ENCODE measurements at places on chromosomes 3 and 15. TPM values are rescaled to one million over a fixed set of nuclear protein-coding genes. Genes with fewer than 3 reads are reported as not detected.

Gene EFL1
- 30.3 TPM for total RNA-seq

Gene PLCH1
- 14.2 TPM for total RNA-seq

Gene GOLGA8O
- 0.31 TPM for total RNA-seq

Gene FETUB
- not detected for total RNA-seq

Gene PTPRG
- total RNA-seq, result 44.3 TPM

Gene SEMA5B
- 5.9 TPM for total RNA-seq

Gene YEATS2
- total RNA-seq, result 68.4 TPM

Gene CAMK2N2
- 1.3 TPM for total RNA-seq

Gene GP9
- not detected for total RNA-seq

Gene IGSF10
- total RNA-seq, result 1.8 TPM

Gene TRANK1
- 17.1 TPM for total RNA-seq

Gene COLQ
- total RNA-seq, result 9.2 TPM

Gene MAPKBP1
- 28.9 TPM for total RNA-seq

Data from progenitor cell of endocrine pancreas (in vitro differentiated cells).